Cortex of kidney (tissue), 1 donor: ENCODE measurements at places on chromosomes 5 and 9.

- no peak for DNase-seq
Observed at GRCh38 chr5:129973716-129974426, 69.6 kb downstream of the CHSY3 start.

GRCh38 chr5:150178262-150178661, 11.6 kb upstream of the SLC6A7 start:
- DNase-seq = no peak

DNA sequence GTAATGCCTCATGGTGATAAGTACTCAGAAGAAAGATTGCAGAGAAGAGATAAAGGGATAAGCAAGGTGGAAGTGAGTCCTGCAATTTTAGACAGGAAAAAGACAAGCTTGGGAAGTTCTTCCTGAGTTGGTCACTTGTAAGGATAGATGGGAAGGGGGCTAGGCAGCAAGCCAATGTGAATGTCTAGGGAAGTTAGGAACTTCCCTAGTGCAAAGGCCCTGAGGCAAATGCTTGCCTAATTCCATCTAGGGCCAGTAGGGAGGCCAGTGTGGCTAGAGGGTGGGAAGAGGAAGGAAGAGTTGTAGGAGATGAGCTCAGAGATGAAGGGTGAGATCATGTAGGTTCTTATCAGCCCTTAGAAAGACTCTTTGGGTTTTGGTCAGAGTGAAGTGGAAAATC, 206.6 kb downstream of the MAT2B start:
- no peak for DNase-seq

DNA sequence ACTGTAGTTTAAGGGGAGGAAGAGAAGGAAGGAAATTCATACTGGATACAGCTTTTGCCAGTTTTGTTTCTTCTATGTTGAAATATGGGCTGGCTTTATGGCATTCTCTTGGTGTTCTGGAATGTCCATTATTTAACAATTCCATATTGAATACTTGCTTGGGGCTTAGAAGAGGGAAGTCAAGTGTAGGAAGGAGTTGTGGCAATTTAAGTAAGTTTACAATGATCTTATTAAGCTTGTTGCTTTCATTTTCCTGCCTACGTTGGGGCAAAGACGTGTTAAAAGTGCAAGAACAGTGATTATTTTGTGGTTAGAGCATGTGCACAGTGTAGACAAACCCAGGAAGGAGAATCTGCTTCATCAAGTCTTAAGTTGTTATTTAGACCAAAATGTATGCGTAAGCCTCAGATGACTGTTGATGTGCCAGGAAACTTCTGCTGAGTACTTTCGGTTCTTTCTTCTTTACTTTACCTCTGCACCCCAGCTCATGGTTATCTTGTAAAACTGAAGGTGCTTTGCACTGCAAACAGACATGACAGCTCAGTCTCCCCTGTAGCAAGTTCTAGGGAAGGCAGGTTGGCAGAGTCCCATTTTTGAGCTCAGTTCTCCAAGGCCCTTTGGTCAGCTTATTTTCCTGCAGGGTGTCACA, 75.8 kb downstream of the F2RL2 start:
- DNase-seq = no peak

GRCh38 chr9:106076711-106077110, 382.4 kb downstream of the TMEM38B start:
- no peak for DNase-seq

DNA sequence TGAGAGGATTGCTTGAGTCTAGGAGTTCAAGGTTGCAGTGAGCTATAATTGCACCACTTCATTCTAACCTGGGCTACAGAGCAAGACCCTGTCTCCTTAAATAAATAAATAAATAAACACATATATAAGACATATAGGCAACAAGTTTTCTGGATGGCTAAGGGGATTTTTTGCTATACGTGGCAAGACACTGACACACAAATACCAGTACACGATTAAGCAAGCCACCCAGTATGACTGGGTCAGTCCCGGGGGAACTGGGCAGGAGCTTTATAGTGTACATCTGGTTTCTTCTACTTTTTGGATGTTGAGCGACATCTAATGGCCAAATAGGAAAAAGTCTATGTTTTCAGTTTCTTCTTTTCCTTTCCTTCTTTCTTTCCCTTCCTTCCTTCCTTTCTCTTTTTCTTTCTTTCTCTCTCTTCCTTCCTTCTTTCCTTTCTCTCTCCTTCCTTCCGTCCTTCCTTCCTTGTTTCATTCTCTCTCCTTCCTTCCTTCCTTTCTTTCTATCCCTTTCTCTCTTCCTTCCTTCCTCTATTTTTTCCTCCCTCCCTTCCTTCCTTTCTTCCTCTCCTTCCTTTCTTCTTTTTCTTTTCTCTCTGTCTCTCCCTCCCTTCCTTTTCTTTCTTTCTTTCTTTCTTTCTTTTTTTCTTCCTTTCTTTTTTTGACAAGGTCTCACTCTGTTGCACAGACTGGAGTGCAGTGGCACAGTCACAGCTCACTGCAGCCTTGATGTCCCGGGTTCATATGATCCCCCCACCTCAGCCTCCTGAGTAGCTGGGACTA, 47.0 kb upstream of the PLIN2 start:
- no peak for DNase-seq

- DNase-seq = no peak
Observed at GRCh38 chr5:68365889-68366288, 150.3 kb downstream of the PIK3R1 start.

GRCh38 chr5:122312591-122313406, 762 bp downstream of the SNCAIP start:
- no peak for DNase-seq
